ENCODE measurements at places on chromosomes 16 and 17. TPM values are rescaled to one million over a fixed set of nuclear protein-coding genes. Genes with fewer than 3 reads are reported as not detected.

CRHR1 gene
- not detected for total RNA-seq

PHF12 gene
- 67.4 TPM for total RNA-seq

TANGO6 gene
- total RNA-seq, result 21.4 TPM

NPIPA5 gene
- total RNA-seq, result 1.3 TPM

ABCC12 gene
- not detected for total RNA-seq

KRTAP4-6 gene
- total RNA-seq, result not detected

DNAI2 gene
- 0.52 TPM for total RNA-seq

GRCh38 chr16:6111390-6111789, 1013.8 kb upstream of the EEF2KMT start:
- DNase-seq, result no peak
- no peaks in the 10 kb centered on the region for H3K4me1 ChIP-seq

- H3K4me3 ChIP-seq, result no peak overlapping the region
- H3K27ac ChIP-seq, result peak overlapping the region; percentile 27
- peak; percentile 44 for DNase-seq
- no peaks in the 10 kb centered on the region for H3K27me3 ChIP-seq
Measured at GRCh38 chr16:11698271-11698689, 30.0 kb downstream of the SNN start.

GRCh38 chr17:83133302-83134121, 54.1 kb downstream of the METRNL start:
- H3K4me3 ChIP-seq, result no peak overlapping the region
- H3K36me3 ChIP-seq, result no peaks in the 10 kb centered on the region
- no peaks in the 10 kb centered on the region for H3K4me1 ChIP-seq
- no peak for DNase-seq

DNA sequence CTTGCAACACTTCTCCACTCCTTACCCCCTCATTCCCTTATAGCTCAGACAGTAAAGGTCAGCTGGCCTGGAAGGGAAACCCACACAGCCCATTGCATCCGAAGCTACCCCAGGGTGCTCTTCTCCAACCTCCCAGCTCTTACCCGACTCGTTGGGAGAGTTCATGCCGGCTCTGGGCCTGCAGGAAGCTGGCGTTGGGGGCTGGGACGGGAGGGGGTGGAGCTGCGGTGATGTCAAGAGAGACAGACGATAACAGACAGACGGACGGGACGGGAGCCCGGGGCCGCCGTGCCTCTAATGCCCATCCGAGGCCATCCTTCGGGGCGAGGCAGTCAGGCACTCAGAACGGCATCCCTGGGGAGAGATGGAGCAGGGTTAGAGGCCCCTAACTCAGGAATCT, 6.1 kb downstream of the HDAC5 start:
- H3K4me1 ChIP-seq, result peaks cover 12% of the 10 kb centered on the region
- no peak overlapping the region for H3K4me3 ChIP-seq
- peaks cover 3% of the 10 kb centered on the region for H3K27me3 ChIP-seq
- H3K36me3 ChIP-seq, result no peaks in the 10 kb centered on the region
- H3K27ac ChIP-seq, result no peak overlapping the region
- DNase-seq, result no peak

DNA sequence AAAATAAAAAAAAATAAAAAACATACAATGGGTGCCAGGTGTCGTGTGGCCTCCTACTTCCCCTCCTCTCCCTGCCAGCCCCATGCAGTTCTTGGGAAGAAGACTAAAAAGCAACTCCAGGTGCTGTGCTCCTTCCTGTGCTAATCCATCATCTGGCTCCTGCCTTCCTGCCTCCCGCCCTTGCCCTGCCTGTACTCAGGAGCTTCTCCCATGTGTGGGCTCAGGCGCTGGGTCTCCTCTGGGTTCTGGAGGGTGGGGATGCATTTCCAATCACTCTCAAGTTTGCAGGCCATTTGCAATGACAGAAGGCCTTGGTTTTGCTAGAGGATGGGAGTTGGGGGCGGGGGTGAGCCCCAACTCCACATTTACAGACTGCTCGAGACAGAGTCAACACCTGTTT, 122.9 kb downstream of the SDK2 start:
- H3K36me3 ChIP-seq, result no peaks in the 10 kb centered on the region
- no peaks in the 10 kb centered on the region for H3K27me3 ChIP-seq
- H3K4me3 ChIP-seq, result no peak overlapping the region
- no peaks in the 10 kb centered on the region for H3K4me1 ChIP-seq

GRCh38 chr17:49157784-49158183, 25.2 kb downstream of the B4GALNT2 start:
- no peaks in the 10 kb centered on the region for H3K4me1 ChIP-seq
- no peak overlapping the region for H3K27ac ChIP-seq
- H3K36me3 ChIP-seq, result no peaks in the 10 kb centered on the region
- no peak overlapping the region for H3K4me3 ChIP-seq
- DNase-seq, result no peak

GRCh38 chr16:86580791-86581170, 2.4 kb downstream of the FOXL1 start:
- no peak for DNase-seq
- H3K36me3 ChIP-seq, result no peaks in the 10 kb centered on the region
- H3K27ac ChIP-seq, result no peak overlapping the region
- peaks cover 46% of the 10 kb centered on the region for H3K27me3 ChIP-seq
- H3K4me3 ChIP-seq, result no peak overlapping the region

- H3K4me1 ChIP-seq, result peaks cover 9% of the 10 kb centered on the region
- DNase-seq, result peak; percentile 25
- H3K27me3 ChIP-seq, result peaks cover 3% of the 10 kb centered on the region
- no peak overlapping the region for H3K27ac ChIP-seq
Measured at GRCh38 chr17:65750631-65751115, 189.2 kb upstream of the AXIN2 start.

- no peaks in the 10 kb centered on the region for H3K4me1 ChIP-seq
- H3K27me3 ChIP-seq, result no peaks in the 10 kb centered on the region
- no peak overlapping the region for H3K27ac ChIP-seq
- DNase-seq, result no peak
- H3K4me3 ChIP-seq, result no peak overlapping the region
Measured at GRCh38 chr16:51382211-51382610, 231.1 kb upstream of the SALL1 start.

DNA sequence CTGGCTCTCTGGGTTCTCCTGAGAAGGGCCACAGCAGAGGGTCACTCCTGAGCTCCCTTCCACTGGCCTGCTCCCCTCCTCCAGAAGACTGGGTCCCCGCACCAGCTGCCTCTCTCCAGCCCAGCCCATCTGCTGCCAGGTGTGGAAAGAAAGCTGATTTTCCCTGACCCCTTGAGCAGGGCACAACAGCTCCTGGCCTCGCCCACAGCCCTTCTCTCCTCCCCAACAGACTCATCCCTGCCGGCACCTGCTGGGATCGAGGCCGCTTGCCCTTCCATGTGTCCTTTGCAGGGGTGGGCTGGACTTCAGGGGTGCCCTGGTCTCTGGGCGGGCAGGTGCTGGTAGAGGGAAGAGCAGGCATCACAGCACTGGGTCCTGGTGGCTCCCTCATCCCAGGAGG, 4.8 kb upstream of the SMIM5 start:
- no peaks in the 10 kb centered on the region for H3K36me3 ChIP-seq
- H3K4me3 ChIP-seq, result no peak overlapping the region
- no peak for DNase-seq

GRCh38 chr16:19468300-19468699, 50.6 kb downstream of the TMC5 start:
- H3K27me3 ChIP-seq, result peaks cover 3% of the 10 kb centered on the region
- DNase-seq, result no peak
- no peaks in the 10 kb centered on the region for H3K4me1 ChIP-seq
- no peaks in the 10 kb centered on the region for H3K36me3 ChIP-seq

- H3K27ac ChIP-seq, result no peak overlapping the region
- peaks cover 3% of the 10 kb centered on the region for H3K27me3 ChIP-seq
- peaks cover 6% of the 10 kb centered on the region for H3K4me1 ChIP-seq
- no peak for DNase-seq
- no peak overlapping the region for H3K4me3 ChIP-seq
- H3K36me3 ChIP-seq, result no peaks in the 10 kb centered on the region
Measured at GRCh38 chr16:4172070-4172469, 55.8 kb upstream of the ADCY9 start.

DNA sequence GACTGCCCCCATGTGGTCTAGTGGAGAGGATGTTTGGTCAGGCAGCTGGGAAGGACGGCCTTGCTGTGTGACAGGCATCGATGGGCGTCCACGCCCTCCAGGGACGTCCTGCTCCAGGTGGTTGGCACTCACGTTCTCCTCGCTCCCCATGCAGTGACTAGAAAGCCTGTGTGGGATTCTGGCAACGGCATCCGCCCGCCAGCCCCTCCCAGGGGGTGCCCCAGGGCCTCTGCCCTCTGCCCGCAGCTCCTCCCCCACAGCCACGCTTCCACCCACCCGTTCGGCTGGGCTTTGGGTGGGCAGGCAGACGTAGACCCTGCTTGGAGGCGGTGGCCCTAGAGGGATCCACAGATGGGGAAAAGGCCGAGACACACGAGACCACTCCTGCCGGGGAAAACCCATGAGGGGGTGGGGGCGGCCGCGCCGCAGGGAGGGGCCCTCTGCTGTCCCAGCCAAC, 4.7 kb upstream of the IL17C start:
- peaks cover 16% of the 10 kb centered on the region for H3K36me3 ChIP-seq
- H3K4me3 ChIP-seq, result peak overlapping the region; percentile 74
- H3K27me3 ChIP-seq, result peaks cover 13% of the 10 kb centered on the region
- H3K4me1 ChIP-seq, result peaks cover 46% of the 10 kb centered on the region
- H3K27ac ChIP-seq, result peak overlapping the region; percentile 77

DNA sequence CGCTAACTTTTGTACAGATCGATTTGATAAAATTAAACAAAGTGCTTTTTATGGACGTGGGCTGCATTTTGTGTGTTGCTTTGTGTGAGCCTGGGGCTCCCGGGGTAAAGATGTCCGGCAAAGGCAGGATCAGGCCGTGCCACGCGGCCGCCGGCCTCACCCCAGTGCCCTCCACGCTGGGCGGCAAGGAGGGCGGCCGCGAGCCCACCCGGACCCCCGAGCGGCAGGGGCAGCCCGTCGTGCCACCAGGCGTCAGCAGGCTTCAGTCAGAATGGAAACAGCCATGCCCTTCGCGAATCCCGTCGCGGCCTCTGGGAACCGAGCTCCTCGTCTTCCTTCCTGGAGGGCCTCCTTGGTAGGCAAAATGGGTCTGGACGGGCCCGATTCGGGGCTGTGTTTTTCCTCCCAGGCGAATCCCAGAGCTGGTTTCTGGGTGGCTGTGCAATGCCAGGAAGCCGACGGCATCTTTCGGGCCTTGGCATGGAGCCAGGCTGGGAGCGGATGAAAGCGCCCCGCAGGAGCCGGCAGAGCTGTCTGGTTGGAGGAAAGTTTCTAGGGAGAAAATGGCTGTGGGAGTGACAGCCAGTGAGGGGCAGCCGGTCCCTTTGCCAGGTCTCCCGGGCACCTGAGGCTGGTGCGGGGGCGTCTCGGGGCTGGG, 5.5 kb downstream of the SOX8 start:
- H3K4me1 ChIP-seq, result no peaks in the 10 kb centered on the region
- H3K27ac ChIP-seq, result no peak overlapping the region
- no peaks in the 10 kb centered on the region for H3K36me3 ChIP-seq
- no peak for DNase-seq
- H3K27me3 ChIP-seq, result peaks cover 7% of the 10 kb centered on the region
- no peak overlapping the region for H3K4me3 ChIP-seq

- peak overlapping the region; percentile 92 for H3K27ac ChIP-seq
- H3K4me1 ChIP-seq, result peaks cover 29% of the 10 kb centered on the region
- DNase-seq, result peak; percentile 88
- H3K36me3 ChIP-seq, result peaks cover 59% of the 10 kb centered on the region
Measured at GRCh38 chr17:58333736-58334207, 5.2 kb upstream of the TSPOAP1 start.

DNA sequence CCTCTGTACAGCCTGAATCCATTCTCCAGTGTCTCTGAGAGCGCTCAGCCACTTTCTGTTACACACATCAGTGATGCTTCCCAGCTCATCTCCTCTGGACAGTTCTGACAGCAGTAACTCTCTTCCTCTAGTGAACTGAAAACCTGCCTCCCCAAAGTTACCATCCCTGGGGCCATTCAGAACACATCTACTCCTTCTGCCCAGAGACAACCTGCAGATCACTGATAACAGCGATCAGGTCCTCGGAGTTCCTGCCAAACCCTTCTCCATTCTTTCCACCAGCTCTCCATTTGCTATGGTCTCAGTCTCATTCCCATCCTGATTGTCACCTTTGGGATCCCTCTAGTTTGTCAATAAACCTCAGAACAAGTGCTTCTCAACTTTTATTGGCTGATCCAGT, 7.3 kb downstream of the ZZEF1 start:
- H3K27ac ChIP-seq, result peak overlapping the region; percentile 27
- H3K36me3 ChIP-seq, result peaks cover 14% of the 10 kb centered on the region
- H3K4me1 ChIP-seq, result peaks cover 32% of the 10 kb centered on the region
- no peaks in the 10 kb centered on the region for H3K27me3 ChIP-seq
- no peak for DNase-seq

All from activated CD8-positive, alpha-beta T cell treated with anti-CD3 and anti-CD28 coated beads, Interleukin-2, amount 10 ng/mL, durations not matched to agents 7 days and 5 days (primary cell).